ENCODE measurements at places on chromosomes 2 and 18.

DNA sequence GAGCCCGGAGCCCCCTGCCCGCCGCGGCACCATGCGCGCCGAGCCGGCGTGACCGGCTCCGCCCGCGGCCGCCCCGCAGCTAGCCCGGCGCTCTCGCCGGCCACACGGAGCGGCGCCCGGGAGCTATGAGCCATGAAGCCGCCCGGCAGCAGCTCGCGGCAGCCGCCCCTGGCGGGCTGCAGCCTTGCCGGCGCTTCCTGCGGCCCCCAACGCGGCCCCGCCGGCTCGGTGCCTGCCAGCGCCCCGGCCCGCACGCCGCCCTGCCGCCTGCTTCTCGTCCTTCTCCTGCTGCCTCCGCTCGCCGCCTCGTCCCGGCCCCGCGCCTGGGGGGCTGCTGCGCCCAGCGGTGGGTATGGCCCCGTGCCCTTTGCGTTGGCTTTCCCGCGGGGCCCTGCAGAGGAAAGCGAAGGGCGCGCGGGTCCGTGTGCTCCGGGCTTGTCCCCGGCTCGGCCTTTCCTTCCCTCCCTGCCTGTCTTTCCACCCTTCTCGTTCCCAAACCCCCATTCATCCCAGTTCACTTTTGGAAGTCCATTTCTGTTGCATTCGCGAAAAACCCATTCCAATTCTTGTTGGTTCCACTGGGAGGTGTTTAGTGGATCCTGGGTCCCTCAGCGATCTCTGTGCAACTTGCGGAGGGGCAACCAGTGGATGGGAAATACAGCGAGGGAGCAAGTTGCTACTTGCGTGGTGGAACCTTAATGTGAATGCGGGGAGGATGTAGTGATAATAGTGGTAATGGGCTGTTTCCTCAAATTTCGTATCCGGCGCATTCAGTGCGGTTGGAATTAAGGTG lies 599 bp downstream of the ADAM23 start:
- DNase-seq = peak; percentile 75

- DNase-seq = no peak
Measured at GRCh38 chr2:225766431-225766830, 366.9 kb downstream of the NYAP2 start.

- DNase-seq = no peak
Measured at GRCh38 chr2:237200462-237200861, 114.8 kb downstream of the COPS8 start.

DNA sequence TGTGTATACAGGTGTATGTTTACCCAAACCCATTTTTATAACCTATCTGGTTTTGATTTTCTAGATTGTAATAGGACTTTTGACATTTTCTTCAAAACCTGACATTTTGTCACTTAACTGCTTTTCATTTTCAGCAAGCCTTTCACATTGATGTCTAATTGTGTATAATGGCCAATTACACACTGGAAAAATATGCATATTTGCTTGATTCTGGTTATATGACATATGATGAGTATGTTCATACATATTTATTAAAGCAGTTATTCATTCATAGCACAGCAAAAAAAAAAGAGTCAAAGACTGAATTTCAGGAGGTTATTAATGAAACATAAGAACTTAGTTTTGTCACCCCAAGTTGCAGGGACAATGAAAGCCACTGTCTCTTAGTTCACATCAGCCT lies 307.7 kb upstream of the TNP1 start:
- no peak for DNase-seq

All from DMS53 (cell line).